ENCODE measurements at places on chromosomes 6 and 20.

DNA sequence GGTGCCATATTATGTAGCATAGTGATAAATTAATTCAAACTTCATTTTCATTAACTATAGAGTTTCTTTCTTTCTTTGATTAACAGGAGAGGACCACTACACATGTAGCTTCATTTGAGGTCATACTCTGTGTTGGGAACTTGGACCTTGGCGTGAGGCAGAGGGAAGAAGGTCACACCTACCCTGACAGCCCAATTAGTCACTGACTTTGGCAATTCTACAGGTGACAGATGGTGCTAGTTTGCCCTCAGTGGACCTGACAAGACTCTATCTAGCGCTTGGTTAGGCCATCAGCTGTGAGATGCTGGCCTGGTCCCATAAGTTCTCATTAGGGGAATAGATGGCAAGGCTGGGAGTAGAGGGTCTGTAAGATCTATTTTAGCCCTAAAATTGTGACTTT is 14.2 kb downstream of the SLX4IP start:
- no peak for DNase-seq

- DNase-seq, result no peak
Measured at GRCh38 chr6:100665041-100665380, 200.3 kb upstream of the SIM1 start.

- DNase-seq, result no peak
Measured at GRCh38 chr6:140105241-140105640, 730.8 kb upstream of the CITED2 start.

DNA sequence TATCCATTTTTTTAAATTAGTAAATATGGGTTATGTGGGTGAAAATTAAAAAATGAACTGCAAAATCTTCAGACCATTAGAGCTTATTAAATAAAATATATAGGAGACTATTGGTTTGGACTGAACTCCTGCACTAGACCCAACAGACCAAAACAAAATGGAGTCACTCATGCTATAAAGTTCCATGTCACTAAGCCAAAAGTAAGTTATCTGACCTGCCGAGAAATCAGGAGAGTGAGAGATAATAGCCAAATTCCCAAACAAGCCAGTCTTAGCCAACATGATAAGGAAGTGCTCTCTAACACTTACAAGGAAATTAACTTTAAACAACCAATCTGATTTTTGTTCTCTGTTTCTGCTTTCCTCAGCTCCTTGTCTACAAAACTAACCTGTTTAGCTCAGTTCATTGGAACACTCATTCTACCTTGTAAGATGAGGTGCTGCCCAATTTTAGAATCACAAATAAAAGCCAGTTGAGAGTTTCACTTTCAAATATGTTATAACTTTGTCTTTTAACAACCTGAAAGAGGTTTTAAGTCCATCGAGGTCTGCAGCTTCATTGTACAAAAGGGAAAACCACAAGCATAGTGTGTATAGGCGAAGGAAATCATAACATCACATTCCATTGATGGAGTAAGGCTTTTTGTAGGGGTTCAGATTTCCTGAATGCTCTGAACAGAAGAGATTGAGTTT is 220.5 kb downstream of the TENT5A start:
- DNase-seq, result no peak

- DNase-seq, result no peak
Measured at GRCh38 chr6:122623279-122623678, 13.1 kb downstream of the PKIB start.

- DNase-seq, result no peak
Measured at GRCh38 chr6:100426241-100426640, 38.5 kb downstream of the SIM1 start.

DNA sequence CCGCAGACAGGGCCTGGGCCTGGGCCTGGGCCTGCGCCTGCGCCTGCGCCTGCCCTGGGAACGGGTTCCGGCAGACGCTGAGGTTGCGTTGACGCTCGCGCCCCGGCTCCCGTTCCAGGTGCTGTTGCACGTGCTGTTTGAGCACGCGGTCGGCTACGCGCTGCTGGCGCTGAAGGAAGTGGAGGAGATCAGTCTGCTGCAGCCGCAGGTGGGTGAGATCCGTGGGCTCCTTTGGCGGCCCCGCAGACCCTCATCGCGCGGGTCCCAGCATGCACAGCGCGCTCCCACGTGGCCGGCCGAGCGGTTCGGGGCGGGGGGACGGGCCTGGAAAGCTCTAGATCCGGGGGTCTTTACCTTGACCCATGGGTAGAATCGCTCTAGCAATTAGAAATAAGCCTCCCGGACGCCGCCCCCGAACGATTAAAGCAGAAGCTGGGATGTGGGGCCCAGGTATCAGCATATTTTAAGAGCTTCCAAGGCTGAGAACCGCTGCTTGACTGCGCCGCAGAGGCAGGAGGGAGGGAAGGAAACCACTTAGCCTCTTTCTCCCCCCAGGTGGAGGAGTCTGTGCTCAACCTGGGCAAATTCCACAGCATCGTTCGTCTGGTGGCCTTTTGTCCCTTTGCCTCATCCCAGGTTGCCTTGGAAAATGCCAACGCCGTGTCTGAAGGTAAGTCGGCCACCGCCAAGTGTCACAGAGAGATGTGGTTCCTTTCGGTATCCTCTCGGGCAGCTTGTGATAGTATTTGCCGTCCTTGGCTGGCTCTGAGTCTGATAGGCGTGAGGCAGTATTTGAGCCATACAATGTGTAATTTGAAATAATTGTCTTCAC is 508 bp downstream of the NOP56 start:
- DNase-seq, result no peak

DNA sequence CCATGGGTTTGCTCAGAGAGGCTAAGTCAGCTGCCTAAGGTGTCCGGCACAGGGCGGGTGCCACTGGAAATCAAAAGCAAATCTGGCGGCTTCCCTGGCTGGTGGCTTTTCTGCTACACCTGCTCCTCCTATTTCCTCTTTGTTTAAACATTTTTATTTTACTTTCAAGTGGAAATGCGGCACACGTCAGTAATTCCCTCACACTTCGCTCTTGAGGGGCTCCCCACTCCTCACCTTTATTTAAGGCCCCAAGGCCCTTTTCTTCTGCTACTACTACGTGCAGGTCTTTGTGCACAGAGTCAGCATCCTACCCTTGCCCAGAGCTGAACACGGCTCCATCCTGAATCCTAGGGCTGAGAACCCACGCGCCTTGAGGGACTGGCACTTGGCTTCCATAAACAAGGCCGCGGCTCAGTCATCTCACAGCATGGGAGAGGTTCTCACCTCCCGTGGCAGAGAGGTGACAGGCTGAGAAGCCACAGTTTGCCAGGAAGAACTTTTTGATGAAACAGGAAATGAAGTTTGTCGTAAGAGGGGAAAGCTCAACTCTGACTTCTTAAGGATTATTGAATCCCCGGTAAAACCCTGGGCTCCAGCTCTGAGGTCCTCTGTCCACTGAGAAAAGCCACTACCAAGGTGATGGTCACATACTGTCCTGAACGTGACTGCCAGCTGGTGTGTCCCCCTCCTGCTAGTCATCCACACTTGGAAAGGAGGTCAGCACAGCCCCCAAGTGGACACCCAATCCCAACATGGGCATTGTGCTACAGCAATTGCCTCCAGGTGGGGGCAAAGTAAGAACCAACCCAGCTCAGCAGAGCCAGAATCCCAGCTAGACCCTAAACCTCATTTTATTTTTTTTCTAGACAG is 48.0 kb downstream of the NFATC2 start:
- no peak for DNase-seq

GRCh38 chr6:149483334-149483725 is 1.5 kb downstream of the ZC3H12D start:
- no peak for DNase-seq

GRCh38 chr20:62219101-62219991 is 732 bp downstream of the HRH3 start:
- no peak for DNase-seq
